ENCODE measurements at places on chromosomes 5 and 9. TPM values are rescaled to one million over a fixed set of nuclear protein-coding genes. Genes with fewer than 3 reads are reported as not detected.

PPP6C gene
- total RNA-seq, result 50.3 TPM

PTBP3 gene
- total RNA-seq, result 231 TPM

TAF11L5 gene
- total RNA-seq, result not detected

DNA sequence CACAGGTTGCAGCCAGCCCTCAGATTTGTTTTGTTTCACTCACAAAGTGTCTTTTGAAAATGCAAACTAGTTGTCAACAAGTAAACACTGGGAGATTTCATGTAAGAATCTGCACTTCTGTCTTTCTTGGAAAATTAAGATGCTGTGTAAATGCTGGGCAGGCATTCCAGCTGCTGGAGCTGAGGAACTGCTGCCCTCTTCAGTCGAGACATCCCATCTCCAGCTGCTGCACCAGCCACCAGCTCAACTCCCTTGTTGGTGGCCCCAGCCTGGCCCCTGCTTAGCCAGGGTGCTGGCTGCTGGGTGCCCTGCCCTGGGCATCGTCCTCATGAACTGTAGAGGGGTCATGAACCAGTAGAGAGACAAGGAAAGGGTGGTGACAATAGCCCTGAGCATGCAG, 33.1 kb upstream of the AFAP1L1 start:
- no peak for DNase-seq

- DNase-seq, result no peak
Measured at GRCh38 chr5:37991301-37992299, 151.8 kb upstream of the GDNF start.

- DNase-seq, result no peak
Measured at GRCh38 chr5:176859916-176860315, 39.2 kb downstream of the HK3 start.

DNA sequence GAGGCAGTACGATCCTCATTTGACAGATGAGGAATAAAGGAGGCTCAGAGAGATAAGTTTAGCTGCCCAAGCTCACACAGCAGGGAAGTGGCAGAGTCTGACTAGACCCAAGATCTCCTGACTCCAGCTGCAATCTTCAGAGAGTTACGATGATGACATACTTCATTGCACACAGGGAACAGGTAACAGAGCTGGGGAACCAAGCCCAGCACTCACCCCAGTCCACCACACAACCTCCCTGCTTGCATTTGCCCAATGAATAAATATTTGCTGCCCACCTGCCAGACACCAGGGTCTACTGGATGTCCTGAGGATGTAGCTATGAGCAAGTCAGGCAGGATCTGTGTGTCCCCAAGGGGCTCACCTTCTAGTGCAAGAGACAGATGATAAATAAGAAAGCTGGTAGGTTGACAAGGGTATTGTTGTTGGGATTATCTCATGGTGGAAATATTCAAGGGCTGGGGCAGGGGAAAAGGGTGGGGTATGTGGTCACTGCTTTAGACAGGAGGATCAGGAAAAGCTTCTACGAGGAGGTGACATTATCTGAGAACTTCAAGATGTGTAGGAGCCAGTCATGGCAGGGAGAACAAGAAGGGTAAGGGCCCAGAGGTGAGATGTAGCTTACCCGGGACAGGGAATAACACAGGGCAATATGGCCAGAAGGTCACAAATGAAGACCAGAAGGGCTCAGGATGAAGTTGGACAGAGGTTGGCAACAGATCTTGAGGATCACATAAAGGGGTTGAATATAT, 28.6 kb upstream of the CPEB4 start:
- DNase-seq, result no peak

- DNase-seq, result no peak
Measured at GRCh38 chr5:143262393-143263174, 140.9 kb downstream of the NR3C1 start.

- DNase-seq, result peak; percentile 21
Measured at GRCh38 chr9:20015427-20015931, 226.6 kb upstream of the SLC24A2 start.

DNA sequence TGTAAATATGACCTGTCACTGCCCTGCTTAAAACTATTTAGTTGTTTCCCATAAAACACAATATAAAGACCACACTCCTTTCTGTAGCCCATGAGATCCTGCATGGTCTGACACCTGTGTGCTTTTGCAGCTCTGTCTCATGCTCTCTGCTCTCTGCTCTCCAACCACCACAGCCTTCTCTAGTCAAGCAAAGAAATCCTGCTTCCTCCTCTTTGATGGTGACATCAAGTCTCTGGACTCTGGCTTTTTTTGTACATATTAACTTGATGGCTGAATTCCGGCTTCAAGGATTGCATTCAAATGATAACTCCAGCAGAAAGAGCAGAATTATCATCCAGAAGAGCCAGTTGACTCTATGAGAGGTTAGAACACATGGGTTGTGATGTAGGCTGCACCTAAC, 58.2 kb downstream of the CHSY3 start:
- DNase-seq, result no peak

GRCh38 chr9:89412541-89412940, 85.4 kb downstream of the SEMA4D start:
- no peak for DNase-seq

DNA sequence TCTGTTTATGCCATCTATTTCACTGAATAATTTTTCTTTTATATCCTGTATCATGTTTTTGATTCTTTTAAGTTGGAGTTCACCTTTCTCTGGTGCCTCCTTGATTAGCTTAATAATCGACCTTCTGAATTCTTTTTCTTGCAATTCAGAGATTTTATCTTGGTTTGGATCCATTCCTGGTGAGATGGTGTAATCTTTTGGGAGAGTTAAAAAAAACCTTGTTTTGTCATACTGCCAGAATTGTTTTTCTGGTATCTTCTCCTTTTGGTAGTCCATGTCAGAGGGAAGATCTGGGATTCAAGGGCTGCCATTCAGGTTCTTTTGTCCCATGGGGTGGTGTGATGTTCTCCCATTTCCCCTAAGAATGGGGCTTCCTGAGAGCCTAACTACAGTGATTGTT, 800.8 kb upstream of the TYRP1 start:
- DNase-seq, result no peak
